ENCODE measurements at places on chromosomes 3 and 15.
A peak's percentile ranks its signal among the peaks of the same experiment; 100 is the strongest.

DNA sequence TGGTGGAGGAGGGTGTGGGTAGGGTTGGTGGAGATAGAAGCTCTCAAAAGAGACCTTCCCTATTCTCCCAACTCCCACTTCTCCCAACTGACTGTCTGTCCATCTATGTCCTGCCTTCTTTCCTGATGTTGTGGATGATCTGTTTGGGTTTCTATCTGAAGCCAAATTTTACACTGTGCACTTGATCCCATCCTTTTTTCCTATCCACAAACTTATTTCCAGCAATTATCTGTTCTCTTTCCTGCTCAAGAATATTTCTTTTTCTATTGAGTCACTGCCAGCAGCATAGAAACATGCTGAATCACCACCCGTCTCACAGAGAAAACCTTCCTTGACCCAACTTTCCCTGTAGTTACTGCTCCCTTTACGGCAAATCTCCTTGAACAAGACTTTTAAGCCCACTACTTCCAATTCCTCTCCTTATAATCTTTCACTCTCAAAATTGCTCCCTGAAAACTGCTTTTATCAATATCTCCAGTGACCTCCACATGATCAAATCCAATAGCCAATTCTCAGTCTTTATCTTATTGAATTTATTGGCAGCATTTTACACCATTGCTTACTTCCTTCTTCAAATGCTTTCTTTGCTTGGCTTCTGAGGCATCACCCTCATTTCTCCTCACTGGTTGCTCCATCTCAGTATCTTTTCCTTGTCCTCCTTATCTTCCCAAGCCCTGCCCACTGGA, 141.2 kb upstream of the SLC7A14 start:
- DNase-seq, result peak; percentile 94

GRCh38 chr3:71076361-71077002, 507.0 kb downstream of the FOXP1 start:
- DNase-seq, result peak; percentile 77

- peak; percentile 39 for DNase-seq
Observed at GRCh38 chr3:177820683-177821316, 623.5 kb upstream of the TBL1XR1 start.

DNA sequence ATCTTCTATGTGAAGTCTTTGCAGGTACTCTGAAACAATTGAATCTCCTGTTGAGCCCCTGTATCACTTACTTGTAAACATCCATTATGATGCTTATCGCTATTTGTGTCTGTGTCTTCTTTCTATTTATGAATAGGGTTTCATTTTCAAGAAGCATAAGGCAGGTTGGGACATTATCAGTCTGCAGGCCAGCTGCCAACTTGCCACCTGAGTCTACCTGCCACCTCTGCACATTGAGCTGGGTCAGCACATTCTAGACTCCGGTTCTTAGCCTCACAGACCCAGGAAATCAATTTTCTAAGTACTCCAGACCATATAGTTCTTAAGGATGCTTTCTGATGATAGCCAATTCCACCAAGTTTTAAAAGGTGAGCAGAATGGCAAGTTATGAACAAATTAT, 105.7 kb upstream of the MCTP2 start:
- DNase-seq, result no peak

GRCh38 chr3:115082260-115082659, 64.8 kb downstream of the ZBTB20 start:
- DNase-seq, result no peak

- DNase-seq, result no peak
Observed at GRCh38 chr15:57534281-57534680, 57.4 kb upstream of the MYZAP start.

DNA sequence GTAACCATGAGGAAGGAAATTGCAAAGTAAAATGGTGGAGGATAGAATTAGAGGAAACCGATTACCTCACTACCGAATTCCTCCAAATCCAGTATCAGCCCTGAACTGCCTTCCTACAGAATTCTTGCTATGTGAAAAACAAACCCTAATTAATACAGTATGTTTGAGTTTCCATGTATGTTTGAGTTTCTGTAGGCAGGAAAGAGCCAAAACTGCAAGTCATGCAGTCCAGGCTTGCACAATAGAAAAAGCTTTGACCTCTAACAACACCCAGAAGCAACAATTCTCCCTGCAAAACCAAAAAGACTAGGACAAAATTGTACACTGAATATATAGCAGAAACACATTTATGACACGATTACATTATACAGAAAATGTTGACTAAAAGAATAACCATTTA, 614.8 kb downstream of the DIPK2A start:
- peak; percentile 66 for DNase-seq

DNA sequence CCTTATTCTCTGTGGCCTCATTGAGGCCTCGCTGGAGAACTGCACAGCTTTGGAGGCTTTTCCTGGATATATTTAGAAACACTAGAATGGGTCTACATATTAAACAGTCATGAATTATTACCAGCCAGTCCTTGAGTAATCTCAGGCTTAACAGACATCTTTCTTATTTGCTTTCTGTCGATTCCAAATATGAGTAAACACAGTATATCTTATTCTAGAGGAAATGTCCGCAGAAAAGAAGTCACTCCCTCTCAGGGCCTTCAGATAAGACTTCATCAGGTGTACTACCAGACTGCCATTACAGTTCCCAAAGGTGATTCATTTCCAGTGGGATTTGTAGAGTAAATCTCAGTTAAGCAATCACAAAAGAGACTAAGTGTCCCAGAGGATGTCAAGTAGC, 310.7 kb downstream of the RBMS3 start:
- no peak for DNase-seq

- peak; percentile 82 for DNase-seq
Observed at GRCh38 chr3:179098388-179099077, 26.9 kb upstream of the ZMAT3 start.

DNA sequence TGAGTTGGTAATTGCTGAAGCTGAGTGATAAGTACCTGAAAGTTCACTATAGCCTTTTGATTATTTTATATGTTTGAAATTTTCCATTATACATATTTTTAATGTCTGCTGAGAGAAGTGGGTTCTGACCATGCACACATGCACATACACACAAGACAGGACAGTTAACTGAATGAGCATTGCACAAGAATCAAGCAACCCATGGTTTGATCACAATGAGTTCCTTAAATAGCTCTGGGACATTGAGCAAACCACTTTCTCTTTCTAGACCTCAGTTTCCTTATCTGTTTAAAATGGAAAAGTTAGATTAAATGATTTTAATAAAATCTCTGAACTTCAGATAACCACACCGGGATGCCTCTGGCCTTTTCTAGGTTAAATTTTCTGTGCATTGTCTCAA, 26.7 kb downstream of the SNTN start:
- DNase-seq, result no peak

DNA sequence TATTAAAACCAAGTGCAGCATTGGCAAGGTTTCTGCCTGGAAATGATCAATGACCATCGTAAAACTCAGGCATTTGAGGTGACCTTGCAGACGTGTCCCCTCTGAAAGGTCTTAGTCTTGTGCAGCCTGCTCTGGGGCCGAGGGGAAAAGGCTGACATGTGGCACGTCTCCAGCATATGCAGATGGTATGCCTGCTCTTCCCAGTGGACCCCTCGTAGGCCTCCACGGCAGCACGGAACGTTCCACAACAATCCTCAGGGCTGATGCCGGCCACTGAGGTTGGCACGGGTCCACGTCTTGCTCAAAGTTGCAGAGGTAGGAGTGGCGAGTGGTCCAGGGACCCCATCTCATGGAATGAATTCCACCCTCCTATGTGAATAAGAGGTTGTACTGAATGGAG, 247.5 kb upstream of the LYSMD4 start:
- no peak for DNase-seq

All from IMR-90 (cell line).